ENCODE measurements at places on chromosomes 4 and X.

DNA sequence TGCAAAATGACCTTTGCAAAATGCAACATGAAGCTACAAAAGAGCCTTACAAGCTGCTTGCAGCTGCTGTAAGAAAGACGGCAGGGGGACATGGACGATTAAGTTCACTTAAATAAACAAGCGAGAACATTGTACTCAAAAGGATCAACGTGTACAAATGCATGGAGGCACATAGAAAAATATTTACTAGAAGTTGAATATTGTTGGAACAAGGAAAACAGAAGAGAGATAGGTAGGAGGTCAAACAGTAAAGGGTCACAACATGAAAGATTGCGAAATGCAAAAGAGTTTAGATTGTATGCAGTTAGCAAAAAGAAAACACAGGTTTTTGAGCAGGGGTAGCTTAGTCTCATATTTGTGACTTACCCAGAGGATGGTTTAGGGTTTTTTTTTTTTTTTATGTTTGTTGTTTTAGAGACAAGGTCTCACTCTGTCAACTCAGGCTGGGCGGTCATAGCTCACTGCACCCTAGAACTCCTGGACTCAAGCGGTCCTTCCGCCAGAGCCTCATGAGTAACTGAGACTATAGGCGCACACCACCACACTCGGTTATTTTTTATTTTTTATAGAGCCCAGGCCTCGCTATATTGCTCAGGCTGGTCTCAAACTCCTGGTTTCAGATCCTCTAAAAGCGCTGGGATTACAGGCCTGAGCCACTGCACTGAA is 1.4 kb upstream of the PHF8 start:
- no peak for DNase-seq

DNA sequence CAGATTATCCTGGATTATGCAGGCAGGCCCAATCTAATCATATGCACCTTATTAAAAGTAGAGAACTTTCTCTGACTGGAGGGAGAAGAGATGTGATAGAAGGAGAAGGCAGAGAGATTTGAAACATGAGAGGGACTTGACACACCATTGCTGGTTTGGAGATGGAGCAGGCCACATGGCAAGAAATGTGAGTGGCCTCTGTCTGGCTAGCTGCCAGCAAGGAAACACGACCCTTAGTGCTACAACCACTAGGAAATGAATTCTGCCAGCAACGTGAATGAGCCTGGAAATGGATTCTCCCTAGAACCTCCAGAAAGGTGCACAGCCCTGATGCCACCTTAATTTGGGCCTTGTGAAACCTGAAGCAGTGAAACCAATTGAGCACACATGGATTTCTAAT is 79.5 kb upstream of the MBNL3 start:
- no peak for DNase-seq

DNA sequence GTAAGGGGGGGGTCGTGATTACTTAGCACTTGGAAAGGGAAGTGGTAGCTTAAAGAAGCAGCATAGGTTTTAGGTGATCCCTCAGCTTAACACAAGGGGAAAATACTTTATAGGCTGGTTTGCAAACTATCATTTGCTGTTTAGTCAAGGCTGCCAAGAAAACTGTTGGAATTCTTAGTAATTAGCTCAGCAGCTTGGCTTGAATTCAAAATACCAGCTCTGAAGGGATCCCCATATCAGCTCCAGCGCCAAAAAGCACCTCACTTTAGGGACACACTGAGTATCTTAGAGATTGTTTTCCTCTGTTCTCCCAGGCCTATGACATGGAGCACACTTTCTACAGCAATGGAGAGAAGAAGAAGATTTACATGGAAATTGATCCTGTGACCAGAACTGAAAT is 8.8 kb downstream of the TNMD start:
- no peak for DNase-seq

DNA sequence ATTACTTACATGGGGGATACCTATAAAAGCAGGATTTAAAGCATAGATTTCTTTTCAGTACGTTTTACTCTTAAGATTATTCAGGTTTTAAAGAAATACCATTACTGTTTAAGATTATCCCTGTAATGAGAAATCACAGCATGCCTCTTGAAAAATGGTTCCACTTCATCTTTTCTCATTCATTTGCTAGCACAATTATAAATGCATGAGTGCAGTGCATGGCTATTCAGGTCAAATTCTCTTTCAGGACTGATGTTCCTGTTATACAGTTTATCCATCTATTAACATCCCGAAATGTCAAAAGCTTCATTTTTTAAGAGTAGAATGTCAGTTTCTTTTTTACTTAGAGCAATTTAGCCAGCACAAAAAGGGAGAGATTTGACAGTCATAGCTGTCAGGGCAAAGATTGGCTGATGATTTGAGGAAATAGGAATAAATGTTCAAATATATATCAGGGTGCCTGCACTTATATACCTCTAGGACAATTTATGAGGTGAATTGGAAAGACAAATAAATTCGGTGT is 135.2 kb downstream of the ADGRL3 start:
- no peak for DNase-seq

DNA sequence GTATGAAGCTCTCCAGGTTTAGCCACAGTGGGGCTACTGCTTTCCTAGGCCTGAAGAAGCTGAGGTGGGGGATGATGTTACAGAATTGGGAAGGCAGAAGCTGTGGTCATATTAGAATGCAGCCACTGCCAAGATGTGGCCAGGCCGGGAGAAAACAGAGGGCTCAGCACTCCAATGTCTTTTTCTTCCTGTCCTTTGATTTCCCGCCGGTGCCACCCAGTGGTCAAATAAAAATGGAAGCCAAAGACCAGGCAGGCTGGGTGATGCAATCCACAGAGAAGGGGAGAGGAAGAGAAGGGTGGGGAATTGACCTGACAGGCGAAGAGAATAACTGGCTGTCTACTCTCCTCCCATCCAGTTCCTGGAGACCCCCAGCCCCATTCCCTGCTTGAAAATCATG is 94.9 kb upstream of the SHISA3 start:
- no peak for DNase-seq

GRCh38 chr4:24801136-24801855 is 5.9 kb downstream of the SOD3 start:
- no peak for DNase-seq

DNA sequence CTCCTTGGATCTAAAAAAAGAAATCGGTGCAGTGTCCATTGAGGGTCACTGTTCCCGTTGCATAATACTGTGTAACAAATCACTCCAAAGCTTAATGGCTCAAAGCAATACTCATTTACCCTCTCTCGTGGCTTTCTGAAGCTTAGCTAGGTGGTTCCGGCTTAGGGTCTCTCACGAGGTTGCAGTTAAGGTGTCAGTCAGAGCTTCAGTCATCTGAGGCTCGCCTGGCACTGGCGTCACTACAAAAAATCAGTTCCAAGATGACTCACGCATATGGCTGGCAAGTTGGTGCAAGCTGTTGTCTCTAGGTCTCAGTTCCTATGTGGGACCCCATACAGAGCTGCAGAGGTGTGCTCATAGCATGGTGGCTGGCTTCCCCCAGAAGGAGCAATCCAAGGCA is 91.0 kb downstream of the BEND2 start:
- DNase-seq, result no peak

DNA sequence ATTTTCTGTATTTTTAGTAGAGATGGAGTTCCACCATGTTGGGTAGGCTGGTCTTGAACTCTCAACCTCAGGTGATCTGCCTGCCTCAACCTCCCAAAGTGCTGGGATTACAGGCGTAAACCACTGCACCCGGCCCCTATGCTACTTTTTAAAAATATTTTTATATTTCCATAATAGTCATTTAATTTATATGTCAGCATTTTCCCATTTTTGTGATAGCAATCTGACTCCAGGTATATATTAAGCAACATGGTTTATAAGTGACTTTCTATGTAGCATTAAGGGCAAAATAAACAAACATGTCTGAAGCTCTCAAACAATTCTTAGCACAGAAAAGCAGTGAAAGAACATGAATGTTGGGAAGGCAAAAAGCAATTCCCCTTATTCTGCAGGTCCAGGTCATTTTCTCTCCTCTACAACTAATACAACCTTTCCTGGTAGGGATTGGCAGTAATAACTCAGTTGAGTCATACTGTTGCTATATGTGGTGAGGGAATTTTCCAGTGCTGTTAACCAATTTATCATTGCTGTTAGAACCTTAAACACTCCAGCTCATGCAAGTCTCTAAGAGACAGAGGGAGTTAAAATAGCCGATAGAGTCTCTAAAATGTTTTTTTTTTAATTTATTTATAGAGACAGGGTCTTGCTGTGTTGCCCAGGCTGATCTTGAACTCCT is 24.0 kb downstream of the SMIM14 start:
- no peak for DNase-seq

- no peak for DNase-seq
Observed at GRCh38 chrX:20388594-20388993, 121.9 kb upstream of the RPS6KA3 start.

GRCh38 chrX:130179170-130179569 is 7.4 kb downstream of the RAB33A start:
- DNase-seq, result no peak

- no peak for DNase-seq
Observed at GRCh38 chr4:181966104-181966551, 277.1 kb upstream of the TENM3 start.

DNA sequence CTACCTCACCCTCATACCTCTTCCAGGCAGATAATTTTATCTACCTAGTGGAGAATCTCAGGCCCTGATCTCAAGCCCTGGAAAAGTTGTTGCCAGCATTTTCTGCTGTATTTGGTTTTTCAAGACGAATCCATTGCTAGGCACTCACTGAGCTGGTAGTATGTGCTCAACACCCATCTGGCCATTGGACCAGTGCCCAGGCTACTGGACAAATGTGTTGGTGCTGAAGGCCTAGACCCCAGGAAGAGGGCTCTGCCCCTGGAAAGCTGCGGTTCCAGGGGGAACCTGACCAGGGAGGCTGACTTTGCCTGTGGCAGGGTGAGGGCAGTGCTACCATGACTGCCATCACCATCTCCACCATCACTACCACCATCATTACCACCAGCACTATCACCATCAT is 72.4 kb downstream of the PSAPL1 start:
- no peak for DNase-seq

- no peak for DNase-seq
Observed at GRCh38 chrX:22652596-22652995, 347.2 kb upstream of the DDX53 start.

- DNase-seq, result no peak
Observed at GRCh38 chr4:7075962-7076695, 8.3 kb upstream of the GRPEL1 start.

DNA sequence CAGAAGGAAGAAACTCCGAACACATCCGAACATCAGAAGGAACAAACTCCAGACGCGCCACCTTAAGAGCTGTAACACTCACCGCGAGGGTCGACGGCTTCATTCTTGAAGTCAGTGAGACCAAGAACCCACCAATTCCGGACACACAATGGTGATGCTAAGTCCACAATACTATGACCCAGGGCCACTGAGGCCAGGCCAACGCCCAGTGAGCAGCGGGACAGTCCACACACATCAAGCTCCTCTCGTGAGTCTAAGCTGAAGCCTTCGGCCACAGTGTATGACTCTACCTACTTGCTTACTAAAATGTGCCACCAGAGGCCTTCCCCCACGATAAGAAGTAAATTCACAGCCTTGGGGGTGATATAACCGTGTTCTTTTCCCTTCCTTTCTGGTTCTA is 10.2 kb upstream of the CDKN2AIP start:
- DNase-seq, result no peak

DNA sequence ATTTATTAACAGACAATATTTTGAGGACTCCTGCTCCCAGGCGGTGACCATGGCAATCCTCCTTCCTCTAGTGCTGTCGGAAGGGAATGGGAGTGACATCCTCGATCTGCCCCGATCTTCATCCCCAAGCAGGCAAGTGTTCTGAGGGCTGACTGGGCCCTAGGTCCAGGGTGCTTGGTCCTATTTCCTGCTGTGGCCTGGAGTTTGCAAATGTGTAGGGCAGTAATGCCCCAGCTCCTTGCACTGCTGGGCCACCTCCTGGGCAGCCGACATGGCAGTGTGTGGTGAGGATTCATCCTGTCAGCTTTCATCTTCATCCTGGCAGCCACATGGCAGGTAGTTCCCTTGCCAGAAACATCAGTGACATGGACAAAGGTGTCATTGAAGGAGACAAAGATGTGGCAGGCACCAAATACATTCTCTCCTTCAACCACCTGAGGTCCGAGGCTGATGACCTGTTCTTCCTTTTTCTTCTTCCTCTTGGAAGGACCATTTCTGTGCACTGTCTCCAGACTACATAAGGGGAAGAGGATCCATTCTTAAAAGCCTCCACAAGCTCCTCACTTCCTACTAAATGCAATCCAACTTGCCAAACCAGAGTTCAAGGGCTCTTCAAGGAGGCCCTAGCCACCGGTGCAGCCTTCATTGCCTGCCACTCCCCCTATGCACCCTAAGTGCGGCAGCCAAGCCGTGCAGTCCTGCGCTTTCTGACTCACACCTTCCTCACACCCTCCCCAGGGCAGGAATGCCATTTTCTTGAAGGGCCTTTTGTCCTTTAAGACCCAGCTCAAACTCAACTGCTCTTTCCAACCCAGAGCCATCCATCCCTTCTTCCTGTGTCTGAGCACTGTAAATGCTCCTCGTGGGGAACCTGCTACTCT is 65.7 kb downstream of the TMEM154 start:
- DNase-seq, result no peak

- no peak for DNase-seq
Observed at GRCh38 chrX:87525771-87526229, 8.2 kb downstream of the KLHL4 start.

GRCh38 chrX:135393051-135393450 is 28.7 kb upstream of the SMIM10L2A start:
- no peak for DNase-seq

- DNase-seq, result no peak
Observed at GRCh38 chr4:139624441-139625092, 41.1 kb upstream of the MGST2 start.

DNA sequence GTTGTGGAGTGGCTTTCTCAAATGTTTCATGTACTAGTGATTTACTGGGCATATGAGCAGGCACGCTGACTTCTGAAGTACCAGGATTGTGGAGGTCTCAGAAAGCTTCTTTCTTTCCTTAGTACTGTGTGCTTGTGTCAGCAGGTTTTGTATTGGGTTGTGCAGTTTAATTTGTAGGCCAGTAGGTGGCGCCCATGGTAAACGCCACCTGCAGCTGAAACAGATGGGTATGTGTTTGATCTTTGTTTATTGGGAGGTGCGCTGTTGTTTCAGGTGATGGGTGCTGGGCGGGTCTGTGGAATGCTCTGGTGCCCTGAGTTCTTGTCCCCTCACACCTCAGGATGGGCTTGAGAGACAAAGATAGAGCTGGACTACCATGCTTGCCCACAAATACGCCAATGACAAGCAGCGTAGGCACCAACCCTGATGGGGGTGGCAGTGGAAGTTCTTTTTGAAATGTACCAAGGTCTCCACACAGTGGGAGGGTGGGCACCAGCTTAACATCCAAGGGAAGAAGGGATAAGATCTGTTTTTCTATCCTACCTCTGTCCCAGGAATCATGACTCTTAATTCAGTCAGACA is 141.5 kb downstream of the RPS6KA6 start:
- no peak for DNase-seq

GRCh38 chr4:126213996-126214395 is 899.2 kb downstream of the FAT4 start:
- no peak for DNase-seq

- DNase-seq, result no peak
Observed at GRCh38 chr4:68076194-68076593, 53.5 kb downstream of the TMPRSS11F start.

Measured in activated naive CD4-positive, alpha-beta T cell treated with anti-CD3 and anti-CD28 coated beads, Interleukin-2, amount 50 U/mL, for 16 hours (primary cell).